ENCODE measurements at places on chromosomes 5 and 9.

DNA sequence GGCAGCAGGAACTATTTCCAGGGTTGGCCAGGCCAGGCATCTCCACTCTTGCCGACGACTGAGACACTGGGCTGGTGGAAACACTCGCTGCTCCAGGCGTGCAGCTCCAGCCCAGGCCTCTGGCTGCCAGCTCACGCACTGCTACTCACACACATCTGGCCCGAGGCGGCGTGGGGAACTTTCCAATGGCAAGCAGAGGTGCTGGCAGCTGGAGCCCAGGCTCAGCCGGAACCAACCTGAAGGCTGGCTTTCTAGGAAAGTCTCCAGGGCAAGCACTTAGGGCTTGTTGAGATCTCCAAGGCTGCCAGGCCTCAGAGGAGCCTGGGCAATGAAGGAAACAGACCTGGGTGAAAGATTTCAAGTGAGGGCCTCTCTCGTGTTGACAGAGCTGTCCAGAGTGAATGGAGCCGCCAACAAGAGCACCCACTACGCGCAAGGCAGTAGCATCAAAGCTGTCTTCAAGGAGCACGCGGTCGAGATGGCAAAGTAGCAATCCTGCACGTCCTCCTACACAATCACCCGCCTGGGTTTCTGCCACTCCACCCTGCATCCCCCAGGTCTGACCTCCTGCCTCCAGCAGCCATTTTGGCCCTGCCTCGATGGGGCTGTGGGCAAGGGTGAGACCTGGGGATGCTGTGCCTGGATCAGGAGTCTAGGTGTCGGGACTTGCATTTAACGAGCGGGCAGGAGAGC lies 14.4 kb downstream of the SH3PXD2B start:
- no peak for DNase-seq

GRCh38 chr5:17413691-17414090 lies 84.3 kb upstream of the TAF11L2 start:
- DNase-seq: no peak

DNA sequence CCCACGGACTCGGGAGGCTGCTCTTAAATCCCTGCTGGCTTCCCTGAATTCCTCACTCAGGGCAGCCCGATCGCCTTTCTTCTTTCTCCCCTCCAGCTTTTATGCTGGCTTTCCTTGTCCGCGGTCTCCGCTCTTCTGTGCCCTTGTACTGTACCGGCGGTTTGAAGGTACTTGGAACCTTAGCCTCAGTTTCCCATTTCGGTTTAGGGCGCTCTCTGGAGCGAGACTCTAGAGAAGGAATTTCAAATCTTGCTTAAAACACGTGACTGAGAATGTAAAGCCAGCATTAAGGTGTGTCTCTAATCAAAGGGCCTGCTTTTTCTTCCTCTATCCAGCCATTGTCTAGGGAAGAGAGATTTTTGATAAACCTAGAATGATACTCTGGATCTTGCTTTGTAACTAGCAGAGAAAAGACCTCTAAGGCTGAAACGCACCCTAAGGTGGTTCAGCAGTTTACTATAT lies 650 bp downstream of the GPR107 start:
- DNase-seq: no peak

- no peak for DNase-seq
Observed at GRCh38 chr9:130500340-130501180, 55.8 kb downstream of the ASS1 start.

DNA sequence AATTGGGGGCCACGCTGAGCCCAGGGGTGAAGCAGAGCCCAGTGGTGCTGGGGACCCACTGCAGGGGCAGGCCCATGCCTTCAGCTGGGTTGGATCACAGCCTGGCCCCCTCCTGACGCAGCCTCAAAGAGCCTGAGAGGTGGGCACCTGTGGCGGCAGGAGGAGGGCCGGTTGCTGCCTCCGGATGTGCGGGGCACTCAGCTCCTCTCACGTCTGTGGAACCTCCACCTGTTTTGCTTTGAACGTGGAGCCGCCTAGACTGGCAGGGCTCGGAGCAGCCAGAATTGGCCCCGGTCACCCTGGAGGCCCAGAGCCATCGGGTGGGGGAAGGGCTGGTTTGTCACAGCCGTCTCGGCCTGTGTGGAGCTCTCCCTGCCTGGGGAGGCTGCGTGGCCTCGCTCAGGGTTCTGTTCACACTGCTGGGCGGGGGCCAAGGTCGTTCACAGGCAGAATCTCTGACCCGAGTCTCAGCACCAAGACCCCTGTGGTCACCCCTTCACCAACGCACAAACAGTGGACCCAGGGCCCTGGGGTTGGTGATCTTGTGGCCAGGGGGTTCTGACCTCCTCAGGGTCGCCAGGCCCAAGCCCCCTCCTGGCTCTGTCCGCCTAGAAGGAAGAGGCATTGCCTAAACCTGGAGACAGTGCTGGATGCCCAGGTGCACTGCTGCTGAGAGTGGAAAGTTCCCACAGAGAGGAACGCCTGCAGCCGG lies 9.2 kb upstream of the SLC9A3 start:
- DNase-seq: no peak

GRCh38 chr5:144405991-144406390 lies 235.3 kb downstream of the KCTD16 start:
- DNase-seq: no peak

DNA sequence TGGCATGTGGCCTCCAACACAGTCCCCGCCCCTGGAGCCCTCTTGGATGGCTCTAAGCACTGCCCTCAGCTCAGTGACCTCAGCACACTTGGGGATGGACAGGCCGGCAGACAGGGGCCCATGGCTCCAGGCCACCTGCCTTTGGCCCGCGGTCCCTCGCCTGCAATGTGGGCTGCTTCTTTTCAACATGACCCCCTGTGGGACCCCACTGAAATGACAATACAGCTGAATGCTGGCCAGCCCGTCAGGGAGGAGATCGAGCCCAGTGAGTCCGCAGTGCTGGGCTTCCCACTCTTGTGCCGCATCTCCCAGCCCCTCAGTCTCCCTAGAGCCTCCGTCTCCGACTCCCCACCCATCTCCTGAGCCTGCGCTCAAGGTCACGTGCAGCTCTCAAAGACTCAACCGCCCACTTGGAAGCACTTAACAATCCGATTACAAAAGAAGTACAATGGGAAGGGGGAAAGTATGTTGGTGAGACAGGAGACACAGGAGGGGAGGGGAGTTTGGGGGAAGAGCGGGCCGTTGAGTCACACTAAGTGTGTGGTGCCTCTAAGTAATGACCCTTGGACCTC lies 238.9 kb downstream of the HSPA4 start:
- no peak for DNase-seq

DNA sequence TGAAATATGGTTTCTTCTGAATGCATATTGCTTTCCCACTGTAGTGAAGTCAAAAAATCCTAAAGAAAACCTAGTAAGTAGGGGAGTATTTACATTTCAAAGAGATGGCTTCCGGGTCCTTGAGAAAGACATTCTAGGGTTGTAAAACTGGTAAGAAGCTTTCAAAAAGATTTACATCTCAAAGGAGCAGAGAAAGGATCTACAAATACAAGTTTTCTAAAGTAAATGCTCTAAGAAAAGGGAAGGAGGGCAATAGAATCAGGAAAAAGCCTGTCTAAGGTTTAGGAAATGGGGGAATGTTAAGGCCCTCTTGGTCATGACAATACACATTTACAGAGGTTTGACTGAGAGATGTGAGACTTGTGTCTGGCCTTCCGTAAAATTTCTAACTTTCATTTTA lies 16.7 kb upstream of the TRPC7 start:
- DNase-seq: no peak

- DNase-seq: no peak
Observed at GRCh38 chr5:76292620-76293322, 110.3 kb upstream of the IQGAP2 start.

DNA sequence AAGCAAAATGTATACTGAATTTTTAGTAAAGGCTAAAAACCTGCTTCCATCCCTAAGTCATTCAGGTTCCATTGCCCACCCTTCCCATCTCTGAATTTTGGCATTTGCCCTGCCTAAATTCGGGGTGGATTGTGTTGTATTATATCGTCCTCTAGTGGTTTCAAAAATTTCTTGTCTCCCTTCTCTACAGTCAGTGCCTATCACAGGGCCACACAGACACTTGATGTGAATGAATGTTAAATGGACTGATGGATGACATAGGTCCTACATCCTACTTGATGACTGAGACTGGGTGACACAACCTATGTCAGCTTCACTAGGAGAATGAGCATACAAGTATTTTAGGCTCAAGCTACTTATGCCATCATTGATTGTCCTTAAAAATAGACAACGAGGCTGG lies 45.6 kb upstream of the SLC30A5 start:
- DNase-seq: no peak

- no peak for DNase-seq
Observed at GRCh38 chr9:107478805-107479204, 10.8 kb downstream of the KLF4 start.

GRCh38 chr9:95333426-95333825 lies 15.9 kb upstream of the FANCC start:
- DNase-seq: no peak

- no peak for DNase-seq
Observed at GRCh38 chr9:89676281-89676680, 71.5 kb downstream of the GADD45G start.

GRCh38 chr5:15013654-15014463 lies 142.3 kb upstream of the ANKH start:
- no peak for DNase-seq

DNA sequence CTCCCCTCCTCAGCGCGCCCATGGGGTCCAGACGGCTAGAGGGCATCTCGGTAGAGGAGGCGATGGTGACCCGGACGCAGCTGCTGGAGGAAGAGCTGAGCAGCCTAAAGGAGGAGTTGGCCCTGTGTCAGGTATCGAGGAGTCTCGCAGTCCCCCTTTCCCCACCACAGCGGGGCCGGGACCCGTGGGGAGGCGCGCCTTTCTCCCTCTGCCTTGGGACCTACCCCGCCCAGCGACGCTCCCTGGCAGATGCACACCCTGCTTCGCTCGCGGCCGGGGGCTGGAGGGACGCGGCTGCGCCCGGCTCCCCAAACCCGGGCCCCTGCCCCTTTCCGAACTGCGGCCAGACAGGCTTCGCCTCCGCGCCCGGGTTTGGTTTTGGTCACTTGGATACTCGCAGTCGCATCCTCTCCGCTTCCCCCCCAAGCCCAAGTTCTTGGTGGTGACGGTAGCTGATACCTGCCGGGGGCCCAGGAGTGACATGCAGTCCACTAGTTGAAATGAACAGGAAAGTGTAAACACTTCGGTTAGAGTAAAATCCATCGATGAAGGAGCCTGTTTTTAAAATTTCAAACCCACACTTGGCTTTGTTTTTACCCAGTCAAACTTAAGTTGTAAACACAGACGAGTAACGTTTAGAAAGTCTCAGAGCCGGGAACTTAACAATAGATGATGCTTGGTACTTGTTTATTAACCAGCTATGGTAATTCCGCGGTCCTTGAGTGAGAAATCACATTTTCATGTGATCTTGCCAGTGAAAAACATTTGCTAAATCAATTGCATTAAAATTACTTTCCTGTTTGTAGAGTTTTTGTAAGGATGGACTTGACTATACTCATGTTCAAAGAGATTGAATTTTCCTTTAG lies 688 bp downstream of the CNTLN start:
- DNase-seq: peak; percentile 7

GRCh38 chr5:10985721-10986110 lies 224.7 kb upstream of the DAP start:
- no peak for DNase-seq

DNA sequence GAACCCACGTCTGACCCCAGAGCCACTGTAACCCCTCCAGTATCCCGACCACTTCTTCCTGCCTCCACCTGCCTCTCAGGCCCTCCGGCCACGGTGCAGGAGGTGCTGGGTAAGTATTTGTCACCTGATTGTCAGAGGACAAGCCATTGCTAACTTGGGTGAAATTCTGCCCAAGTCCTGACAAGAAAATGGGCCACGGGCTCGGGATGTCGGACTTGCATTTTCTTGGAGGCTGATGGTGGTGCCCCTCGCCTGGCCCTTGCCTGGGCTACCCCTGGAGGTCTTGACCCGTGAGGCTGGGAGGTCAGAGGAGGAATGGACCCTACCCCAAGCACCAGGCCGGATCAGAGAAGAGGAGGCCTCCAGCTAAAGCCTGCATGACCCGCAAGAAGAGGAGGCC lies 149.7 kb upstream of the COL5A1 start:
- DNase-seq: no peak

GRCh38 chr9:15417626-15418025 lies 5.0 kb upstream of the SNAPC3 start:
- no peak for DNase-seq

DNA sequence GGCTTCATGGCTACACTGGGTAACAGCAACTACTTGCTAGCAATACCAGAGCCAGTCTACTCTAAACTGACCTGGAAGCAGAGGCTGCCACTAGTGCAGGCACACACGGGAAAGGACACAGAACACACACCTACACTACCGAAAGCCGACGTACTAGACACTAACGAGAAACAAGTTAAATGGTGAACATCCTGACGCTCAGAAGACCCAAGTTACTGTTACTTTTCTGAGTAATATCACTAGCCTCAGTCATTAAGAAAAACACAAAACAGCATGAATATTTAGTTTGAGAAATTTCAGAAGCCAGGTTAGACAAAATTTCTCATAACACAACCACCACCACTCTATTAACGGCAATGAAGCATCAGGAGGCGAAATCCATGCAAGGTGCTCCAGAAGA lies 44.5 kb downstream of the CAMSAP1 start:
- DNase-seq: no peak

All from activated naive CD8-positive, alpha-beta T cell treated with anti-CD3 and anti-CD28 coated beads, Interleukin-2, amount 50 U/mL, for 24 hours (primary cell).